AG10803 (cell line): ENCODE measurements at places on chromosomes 1 and 21.

- DNase-seq, result no peak
These were observed 8.1 kb upstream of the PLA2G5 start for GRCh38 chr1:20061866-20062265.

DNA sequence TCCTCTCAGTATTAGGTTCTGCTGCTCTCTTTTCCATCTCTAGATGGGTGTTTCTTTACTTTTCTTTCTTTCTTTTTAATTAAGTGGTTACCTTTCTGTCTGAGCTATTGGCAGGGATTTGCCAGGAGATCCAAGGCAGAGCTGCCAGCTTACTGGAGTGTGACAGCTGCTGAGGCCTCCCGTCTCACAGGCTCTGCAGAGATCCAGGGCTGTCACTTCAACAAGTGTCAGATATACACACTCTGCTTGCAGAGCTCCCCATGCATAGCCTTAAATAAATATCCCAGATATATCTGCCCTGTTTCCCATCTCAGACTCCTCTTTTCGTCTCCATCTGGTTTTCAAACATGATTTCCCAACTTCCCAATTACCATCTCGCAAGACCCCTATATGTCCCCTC, 124.3 kb downstream of the NOS1AP start:
- DNase-seq, result no peak

GRCh38 chr1:229006121-229006870, 264.6 kb upstream of the RAB4A start:
- DNase-seq, result no peak

- no peak for DNase-seq
These were observed 298.0 kb downstream of the KCTD3 start for GRCh38 chr1:215865060-215865459.

GRCh38 chr1:31704271-31705079, 658 bp upstream of the COL16A1 start:
- peak; percentile 80 for DNase-seq

DNA sequence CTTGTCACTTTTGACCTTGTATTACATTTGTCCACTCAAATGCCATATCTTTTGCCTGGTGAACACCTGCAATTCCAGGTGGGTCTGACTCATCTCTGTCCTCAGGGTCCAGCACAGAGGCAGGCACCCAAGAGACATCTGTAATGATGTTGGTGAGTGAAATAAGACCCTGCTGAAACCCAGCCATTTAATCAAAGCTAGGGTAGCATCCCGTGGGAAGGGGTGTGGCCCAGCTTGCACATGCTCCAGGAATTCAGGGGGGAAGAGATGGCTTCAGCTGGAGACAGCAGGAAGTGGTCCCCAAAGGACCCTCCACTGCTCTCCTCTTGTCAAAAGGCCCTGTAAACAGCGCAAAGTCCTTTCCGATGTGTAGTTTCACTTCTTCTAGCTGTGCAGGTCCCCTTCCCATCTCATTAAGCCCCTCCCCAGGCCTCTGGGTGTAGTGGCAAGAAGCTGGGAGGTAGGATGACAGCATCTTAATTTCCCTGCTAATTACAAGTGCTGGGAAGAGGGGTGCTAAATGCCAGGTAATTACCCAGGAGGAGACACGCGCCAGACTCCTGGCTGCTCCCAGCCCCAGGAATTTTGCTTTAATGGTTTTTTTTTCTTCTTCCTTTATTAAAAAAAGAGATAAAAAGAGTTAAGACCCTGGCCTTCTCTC, 54.4 kb upstream of the TRABD2B start:
- no peak for DNase-seq

GRCh38 chr1:157856538-157856937, 14.9 kb upstream of the CD5L start:
- no peak for DNase-seq

DNA sequence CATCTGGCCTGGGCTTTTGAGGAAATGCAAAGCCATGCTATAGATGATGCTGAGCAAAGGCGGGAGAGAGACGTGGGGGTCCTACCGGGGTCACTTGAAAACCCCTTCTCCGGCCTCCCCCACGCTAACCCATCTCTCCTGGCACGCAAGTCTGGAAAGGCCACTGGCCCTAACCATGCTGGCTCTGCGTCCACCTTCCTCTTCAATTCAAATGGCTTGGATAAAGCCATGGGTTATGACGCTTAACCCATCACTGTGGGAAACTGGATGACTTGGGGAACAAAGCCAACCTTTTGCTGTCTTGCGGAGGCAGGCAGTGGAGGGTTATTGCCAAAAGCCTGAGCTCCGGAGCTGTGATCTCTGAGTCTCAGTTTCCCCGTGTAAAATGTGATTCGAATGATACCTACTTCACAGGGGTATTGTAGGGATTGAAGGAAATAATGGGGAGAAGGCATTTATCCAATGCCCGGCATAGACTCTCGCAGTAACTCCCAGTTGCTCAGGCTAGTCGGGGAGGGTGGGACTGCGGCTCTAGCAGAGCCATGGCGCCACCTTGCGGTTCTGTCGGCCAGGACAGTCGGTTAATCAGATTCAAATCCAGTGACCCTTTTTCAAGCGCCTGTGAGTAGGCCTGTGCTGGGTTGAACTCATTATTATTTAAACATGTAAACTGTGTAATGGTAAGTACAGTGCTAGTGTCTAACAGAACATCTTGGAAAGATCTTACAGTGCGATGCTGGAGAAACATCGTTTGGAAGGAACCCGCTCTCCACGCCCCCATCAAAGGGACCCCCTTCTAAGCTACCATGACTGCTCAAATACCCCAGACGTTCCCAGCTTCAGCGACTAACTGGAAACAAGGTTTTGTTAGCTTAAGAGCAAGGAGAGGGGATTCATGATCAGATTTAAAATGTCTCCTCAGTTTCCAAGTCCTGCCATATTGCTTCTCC, 20.3 kb downstream of the NEK2 start:
- DNase-seq, result peak; percentile 84

DNA sequence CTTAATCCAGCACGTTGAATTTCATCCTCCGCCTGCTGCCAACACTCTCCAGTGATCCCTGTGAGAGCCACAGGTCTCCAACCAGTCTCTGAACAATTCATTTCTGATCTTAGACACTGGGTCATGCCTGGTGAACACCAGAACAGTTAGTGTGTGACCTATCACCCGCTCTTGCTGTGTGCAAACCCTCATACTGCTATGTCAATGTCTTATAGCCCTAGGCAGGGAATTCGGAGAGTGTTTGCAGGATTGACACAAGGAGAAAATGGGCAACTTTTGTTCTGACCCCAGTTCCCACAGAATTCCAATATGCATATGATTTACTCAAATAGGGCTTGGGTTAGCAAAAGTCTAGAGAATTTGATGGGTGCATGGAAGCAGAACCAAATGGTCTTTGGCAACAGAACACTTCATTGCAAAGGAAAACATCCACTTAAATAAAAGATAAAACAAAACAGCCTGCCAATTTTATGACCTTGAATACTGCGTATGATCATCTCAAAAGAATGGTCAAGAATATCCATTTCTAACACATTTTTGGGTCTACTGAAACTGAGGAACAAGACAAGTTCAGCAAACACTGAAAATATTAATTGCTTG, 23.0 kb upstream of the GUCA2B start:
- DNase-seq, result no peak
